ENCODE measurements at places on chromosomes 13 and 19. TPM values are rescaled to one million over a fixed set of nuclear protein-coding genes. Genes with fewer than 3 reads are reported as not detected.
A peak's percentile ranks its signal among the peaks of the same experiment; 100 is the strongest.

Gene RGL3
- 8.3 TPM for total RNA-seq

- DNase-seq = peak; percentile 46
Measured at GRCh38 chr19:40603071-40603388, 1.9 kb downstream of the LTBP4 start.

GRCh38 chr13:112674412-112675365 is 15.1 kb upstream of the ATP11A start:
- no peak for DNase-seq

Gene SPHK2
- total RNA-seq = 28.0 TPM

DNA sequence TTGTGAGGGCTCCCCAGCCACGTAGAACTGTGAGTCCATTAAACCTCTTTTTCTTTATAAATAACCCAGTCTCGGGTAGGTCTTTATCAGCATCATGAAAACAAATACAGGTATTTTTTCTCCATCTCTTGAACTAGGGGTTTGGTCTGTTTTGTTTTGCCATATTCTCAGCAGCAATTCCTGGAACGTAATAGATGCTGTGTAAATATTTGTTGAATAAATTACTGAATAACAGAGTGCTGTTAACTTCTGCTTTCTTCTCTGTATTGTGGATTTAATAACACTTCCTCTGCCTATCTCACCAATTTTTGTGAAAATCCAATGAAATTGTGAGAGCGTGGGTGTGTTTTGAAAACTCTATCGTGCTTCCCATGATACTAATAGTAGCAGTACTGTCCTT is 429.4 kb downstream of the DCT start:
- DNase-seq = no peak

Gene ZNF790
- total RNA-seq = 9.1 TPM

Gene NACC1
- 31.4 TPM for total RNA-seq

GRCh38 chr19:48603449-48603848 is 3.1 kb upstream of the SPACA4 start:
- no peak for DNase-seq

- DNase-seq = no peak
Measured at GRCh38 chr13:93788456-93788855, 561.8 kb downstream of the GPC6 start.

- no peak for DNase-seq
Measured at GRCh38 chr13:61247149-61247936, 168.3 kb downstream of the PCDH20 start.

Gene ADGRE3
- total RNA-seq = 0.13 TPM

- DNase-seq = no peak
Measured at GRCh38 chr19:47663435-47663910, 49.7 kb upstream of the EHD2 start.

DNA sequence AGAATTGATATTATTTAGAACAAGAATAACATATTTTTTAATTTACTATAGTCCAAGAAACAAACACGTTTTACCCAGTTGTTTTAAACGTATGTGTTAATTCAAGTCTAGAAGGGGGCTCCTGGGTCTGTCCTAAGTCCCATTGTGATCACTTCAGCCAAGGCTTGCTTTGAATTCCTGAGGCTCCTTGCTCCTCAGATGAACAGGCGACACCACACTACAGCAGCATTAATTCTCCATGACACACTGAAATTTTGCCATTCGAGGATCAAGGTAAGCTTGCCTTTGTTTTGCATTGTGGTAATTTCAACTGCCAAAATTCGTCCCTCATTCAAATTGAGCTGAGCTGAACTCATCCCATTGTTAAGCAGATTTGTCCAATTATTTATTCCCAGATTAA is 1442.6 kb downstream of the SLITRK5 start:
- DNase-seq = no peak

DNA sequence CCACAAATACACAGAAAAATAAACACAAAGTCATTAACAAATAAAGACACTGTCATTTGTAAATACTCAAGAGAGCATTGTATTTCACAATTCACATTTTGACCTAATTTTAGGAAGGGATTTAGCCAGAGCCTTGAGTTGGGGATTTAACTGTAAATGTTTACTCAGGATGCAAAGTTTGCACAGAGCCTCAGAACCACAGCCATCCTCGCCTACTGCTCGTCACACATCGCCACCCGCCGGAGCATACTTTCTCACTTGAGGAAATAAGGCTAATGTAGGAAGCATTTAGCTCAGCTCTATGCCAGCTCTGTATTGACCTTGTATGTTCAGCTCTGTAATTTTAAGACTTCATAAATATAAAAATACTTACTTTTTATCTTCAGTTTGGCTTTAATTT is 442.7 kb downstream of the OXGR1 start:
- no peak for DNase-seq

- no peak for DNase-seq
Measured at GRCh38 chr19:13484166-13484565, 22.1 kb downstream of the CACNA1A start.

Gene ICAM4
- total RNA-seq = 0.60 TPM

DNA sequence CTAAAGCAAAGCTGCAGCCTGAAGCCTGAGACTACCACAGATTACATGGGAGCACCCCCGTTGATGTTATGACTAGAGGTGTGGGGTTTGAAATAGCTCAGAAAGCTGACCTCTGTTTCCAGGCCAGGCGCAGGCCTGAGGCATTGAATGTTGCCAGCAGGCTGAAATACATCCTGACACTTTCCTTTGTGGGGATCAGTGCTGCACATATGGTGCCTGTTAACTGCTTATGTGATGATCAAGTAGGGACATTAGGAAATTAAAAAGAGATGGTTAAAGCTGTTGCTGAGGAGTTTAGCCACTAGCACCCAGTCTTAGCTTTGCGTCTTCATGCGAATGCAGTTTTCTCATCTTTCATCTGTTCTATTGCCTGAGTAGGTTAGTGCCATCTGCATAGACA is 83.2 kb downstream of the CCNA1 start:
- DNase-seq = no peak

Gene RASL11A
- total RNA-seq = 18.6 TPM

- no peak for DNase-seq
Measured at GRCh38 chr19:30004403-30004802, 62.4 kb downstream of the URI1 start.

Gene ZNF208
- total RNA-seq = 11.0 TPM

DNA sequence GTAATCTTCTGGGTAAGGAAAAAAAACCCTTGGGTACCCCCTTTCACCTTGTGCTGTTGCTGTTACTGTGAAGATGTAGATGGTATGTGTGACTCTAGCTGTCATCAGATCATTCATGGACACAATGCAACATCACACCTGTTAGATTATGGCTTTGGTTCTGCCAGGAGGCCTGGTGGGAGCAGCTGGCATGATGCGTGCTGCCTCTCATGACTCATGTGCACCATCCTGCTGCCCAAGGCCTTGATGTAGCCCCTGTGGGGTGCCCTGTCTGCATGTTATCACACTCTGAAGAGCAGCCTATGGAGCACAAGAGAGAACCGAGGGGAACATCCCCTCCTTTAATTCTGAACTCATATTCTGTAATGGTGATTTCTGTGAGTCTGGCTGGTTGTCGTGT is 57.7 kb upstream of the TEX29 start:
- no peak for DNase-seq

Gene ISYNA1
- total RNA-seq = 45.2 TPM

GRCh38 chr13:66137384-66137783 is 1092.8 kb downstream of the PCDH9 start:
- no peak for DNase-seq

Gene NTF4
- not detected for total RNA-seq

GRCh38 chr13:114244637-114245036 is 9.9 kb downstream of the CDC16 start:
- no peak for DNase-seq

Gene ZNF700
- total RNA-seq = 14.0 TPM

GRCh38 chr19:51490676-51491075 is 10.9 kb downstream of the SIGLEC12 start:
- no peak for DNase-seq

Gene RXFP2
- total RNA-seq = not detected

- no peak for DNase-seq
Measured at GRCh38 chr19:3058009-3058820, 4.1 kb downstream of the TLE5 start.

Gene CAMSAP3
- 0.43 TPM for total RNA-seq

Gene FGF22
- total RNA-seq = 2.3 TPM

Gene SIGLEC12
- total RNA-seq = not detected

DNA sequence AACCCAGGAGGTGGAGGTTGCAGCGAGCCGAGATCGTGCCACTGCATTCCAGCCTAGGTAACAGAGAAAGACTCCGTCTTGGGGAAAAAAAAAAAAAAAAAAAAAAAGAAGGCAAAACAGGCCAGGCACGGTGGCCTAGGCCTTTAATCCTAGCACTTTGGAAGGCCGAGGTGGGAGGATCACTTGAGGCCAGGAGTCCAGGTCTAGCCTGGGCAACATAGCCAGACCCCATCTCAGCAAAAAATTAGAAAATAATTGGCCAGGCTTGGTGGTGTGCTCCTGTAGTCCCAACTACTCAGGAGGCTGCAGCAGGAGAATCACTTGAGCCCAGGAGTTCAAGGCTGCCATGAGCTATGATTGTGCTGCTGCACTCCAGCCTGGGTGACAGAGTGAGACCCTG is 43.4 kb downstream of the CRTC1 start:
- DNase-seq = no peak

Gene LACC1
- 5.4 TPM for total RNA-seq

Gene PTH2
- total RNA-seq = not detected

- no peak for DNase-seq
Measured at GRCh38 chr13:85316506-85317025, 482.7 kb downstream of the SLITRK6 start.

DNA sequence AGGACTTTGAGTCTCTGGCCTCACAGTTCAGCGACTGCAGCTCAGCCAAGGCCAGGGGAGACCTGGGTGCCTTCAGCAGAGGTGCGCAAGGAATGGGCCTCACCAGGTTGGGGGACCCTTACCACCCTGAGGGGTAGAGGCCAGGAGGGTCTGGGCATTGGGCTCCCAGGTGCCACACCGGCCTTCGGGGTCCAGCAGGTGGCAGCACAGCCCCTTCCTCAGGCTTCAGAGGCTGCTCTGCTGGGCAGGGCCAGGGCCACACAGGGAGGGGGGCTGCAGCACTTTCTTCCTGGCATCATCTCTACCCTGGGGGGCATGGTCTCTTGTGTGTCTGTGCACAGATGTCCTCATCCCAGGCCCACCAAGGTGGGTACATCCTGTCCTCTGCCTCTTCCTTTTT is 12.9 kb downstream of the PIN1 start:
- DNase-seq = no peak

Gene ATP4B
- total RNA-seq = not detected

Gene ZNF66
- 26.2 TPM for total RNA-seq

- DNase-seq = peak; percentile 58
Measured at GRCh38 chr19:17234911-17235299, 8.9 kb downstream of the OCEL1 start.

Gene NLRP11
- not detected for total RNA-seq

DNA sequence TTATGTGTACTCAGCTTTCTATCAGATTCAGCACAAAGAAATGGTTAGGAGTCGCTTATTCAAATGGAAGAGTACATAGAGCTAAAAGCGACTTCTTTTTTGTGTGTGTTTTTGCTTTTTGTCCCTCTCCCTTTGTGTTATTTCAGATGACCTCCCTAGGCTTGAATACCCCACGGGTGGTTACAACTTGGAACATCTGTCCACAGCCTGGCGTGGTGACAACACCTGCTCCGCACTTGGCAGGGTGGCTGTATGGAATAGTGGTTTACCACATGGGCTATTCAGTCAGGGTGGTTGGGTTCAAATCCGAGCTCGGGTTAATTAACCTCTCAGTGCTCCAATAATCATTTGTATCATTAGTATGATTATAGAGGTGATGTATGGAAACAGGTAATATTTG is 151.6 kb upstream of the FREM2 start:
- DNase-seq = no peak

Data from ovary (tissue), 10 donors.